ENCODE measurements at places on chromosomes 5 and 9. TPM values are rescaled to one million over a fixed set of nuclear protein-coding genes. Genes with fewer than 3 reads are reported as not detected.

The CD274 gene
- polyA plus RNA-seq, result 1.6 TPM

DNA sequence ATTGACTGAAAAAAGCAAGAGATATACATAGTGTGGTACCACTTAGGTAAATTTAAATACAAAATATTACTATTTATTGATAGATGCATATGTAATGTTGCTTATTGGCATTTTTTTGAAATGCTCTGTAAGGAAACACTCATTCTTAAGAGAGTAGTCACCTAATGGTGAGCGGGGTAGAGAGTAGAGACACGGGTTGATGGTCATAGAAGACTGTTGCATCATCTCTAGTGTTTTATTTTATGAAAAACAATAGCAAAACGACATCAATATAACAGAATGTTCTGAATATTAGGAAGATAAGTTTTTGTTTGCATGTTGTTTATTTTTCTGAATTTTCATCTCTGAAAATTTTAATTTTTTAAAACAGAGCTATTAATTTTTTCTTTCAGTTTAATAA is 4.0 kb downstream of the SRP19 start:
- no peaks in the 10 kb centered on the region for H3K27me3 ChIP-seq
- DNase-seq, result no peak
- peaks cover 5% of the 10 kb centered on the region for H3K4me1 ChIP-seq
- peaks cover 42% of the 10 kb centered on the region for H3K36me3 ChIP-seq
- no peak overlapping the region for H3K27ac ChIP-seq

GRCh38 chr9:78399153-78399552 is 102.2 kb downstream of the PSAT1 start:
- no peak overlapping the region for H3K4me3 ChIP-seq
- DNase-seq, result no peak
- no peaks in the 10 kb centered on the region for H3K36me3 ChIP-seq
- no peak overlapping the region for H3K27ac ChIP-seq
- no peaks in the 10 kb centered on the region for H3K4me1 ChIP-seq
- no peaks in the 10 kb centered on the region for H3K27me3 ChIP-seq

GRCh38 chr5:10724781-10725507 is 36.1 kb downstream of the DAP start:
- no peak overlapping the region for H3K27ac ChIP-seq
- no peak overlapping the region for H3K4me3 ChIP-seq
- no peak for DNase-seq
- no peaks in the 10 kb centered on the region for H3K27me3 ChIP-seq
- H3K4me1 ChIP-seq, result no peaks in the 10 kb centered on the region

The GAPT gene
- polyA plus RNA-seq, result 0.57 TPM

Measured in large intestine (tissue), 12 donors.